HAP-1 (cell line): ENCODE measurements at places on chromosomes 3 and 15.

- DNase-seq, result no peak
Observed at GRCh38 chr15:40487816-40488682, 17.3 kb downstream of the CHST14 start.

DNA sequence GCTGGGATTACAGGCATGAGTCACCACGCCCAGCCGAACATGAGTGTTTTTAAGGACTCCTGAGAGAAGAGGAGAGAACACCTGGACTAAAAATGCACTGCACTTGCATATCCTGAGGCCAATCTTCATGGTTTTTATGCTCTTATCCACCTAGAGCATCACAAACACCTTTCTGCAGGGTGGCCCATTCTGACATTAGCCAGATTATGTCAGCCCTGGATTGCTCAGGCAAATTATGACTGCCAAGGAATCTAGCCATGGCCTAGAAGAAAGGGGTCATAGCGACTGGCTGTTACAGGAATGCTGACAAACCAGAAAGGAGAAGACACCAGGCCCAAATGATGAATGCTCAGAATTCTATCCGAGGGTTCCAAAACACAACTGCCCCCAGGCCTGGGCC lies 40.9 kb upstream of the HERC1 start:
- DNase-seq, result no peak

DNA sequence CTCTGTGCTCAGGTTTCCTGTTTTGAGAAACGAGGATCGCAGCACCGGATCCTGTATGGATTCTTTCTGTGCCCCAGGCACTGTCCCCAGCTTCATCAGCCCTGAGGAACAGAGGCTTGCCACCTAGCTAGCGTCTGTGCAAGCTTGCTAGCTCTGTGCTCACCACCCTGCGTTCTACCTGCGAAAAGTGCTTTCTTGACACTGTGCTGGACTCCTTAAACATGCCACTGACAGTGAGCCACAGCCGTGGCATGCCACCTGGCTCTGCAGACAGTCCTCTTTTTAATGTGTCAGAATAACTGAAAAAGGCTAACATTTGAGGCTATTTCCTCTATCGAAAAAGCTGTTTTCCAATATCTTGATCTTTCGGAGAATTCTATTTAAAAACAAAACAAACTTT lies 1.4 kb downstream of the PGPEP1L start:
- no peak for DNase-seq

GRCh38 chr3:188217726-188218125 lies 63.8 kb downstream of the LPP start:
- no peak for DNase-seq
